Coronary artery (tissue), 2 donors: ENCODE measurements at places on chromosomes 3 and 15.

DNA sequence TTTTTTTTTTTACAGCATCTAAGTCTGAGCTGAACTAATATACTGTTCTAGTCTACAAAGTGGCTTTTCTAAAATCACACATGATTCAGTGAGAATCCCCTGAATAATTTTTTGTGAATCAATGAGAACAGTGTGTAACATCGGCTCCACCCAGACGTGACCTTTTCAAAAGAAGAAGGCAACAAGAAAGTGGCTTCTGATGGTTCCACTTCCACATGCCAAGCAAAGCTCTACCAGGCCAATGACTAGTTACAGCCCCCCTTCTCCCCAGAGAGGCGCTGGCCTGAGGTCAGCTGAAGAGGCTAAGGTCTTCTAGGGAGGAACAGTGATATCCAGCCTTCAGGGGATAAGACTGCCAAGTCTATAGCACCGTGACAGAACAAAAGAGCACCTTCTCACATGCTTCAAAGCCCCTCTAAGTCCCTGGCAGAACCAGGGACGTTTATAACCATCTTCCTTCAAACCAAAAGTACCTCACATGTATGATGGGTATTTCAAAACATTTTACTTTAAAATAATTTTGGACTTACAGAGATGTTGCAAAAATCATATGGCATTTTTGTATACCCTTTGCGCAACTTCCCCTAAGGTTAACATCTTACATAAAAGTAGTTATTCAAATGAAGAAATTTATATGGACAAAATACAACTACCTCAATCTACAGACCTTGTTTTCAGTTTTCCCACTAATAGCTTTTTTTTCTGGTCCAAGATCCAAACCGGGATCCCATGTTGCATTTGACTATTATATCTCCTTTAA is 177.9 kb downstream of the OSBPL10 start:
- DNase-seq, result no peak

DNA sequence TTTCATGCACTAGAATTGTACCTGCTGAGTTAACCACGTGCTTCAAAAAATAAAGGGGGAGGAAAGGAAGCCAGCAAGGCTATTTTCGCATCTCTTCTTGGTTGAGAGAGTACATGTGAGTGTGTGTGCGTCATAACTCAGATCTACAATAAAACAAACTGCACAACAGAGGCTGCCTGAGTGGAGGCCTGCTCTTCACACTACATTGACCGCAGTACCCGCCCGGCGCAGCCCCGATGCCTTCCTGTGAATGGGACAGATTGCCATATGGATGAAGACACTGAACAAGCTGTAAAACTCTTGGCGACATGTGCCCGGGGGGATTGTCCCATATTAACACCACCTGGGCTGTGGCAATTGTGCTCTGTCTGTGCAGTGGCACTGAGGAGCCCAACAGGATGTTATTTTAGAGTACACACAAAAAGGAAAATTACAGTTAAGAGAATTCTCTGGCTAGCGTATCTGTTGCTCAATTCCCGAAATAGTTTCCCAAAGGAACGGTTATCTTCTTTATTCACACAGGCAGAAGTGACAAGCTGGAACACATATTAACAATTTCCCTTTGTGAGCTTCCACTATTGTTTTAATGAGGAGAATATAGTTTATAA is 551.5 kb downstream of the FOXP1 start:
- DNase-seq, result no peak

GRCh38 chr15:31488437-31489204 is 162.0 kb downstream of the KLF13 start:
- peak; percentile 91 for DNase-seq

- peak; percentile 56 for DNase-seq
Measured at GRCh38 chr3:134013280-134013679, 16.4 kb downstream of the SLCO2A1 start.

- no peak for DNase-seq
Measured at GRCh38 chr15:91202510-91203102, 102.5 kb downstream of the SV2B start.

- no peak for DNase-seq
Measured at GRCh38 chr3:167742338-167742737, 6.8 kb downstream of the SERPINI1 start.

DNA sequence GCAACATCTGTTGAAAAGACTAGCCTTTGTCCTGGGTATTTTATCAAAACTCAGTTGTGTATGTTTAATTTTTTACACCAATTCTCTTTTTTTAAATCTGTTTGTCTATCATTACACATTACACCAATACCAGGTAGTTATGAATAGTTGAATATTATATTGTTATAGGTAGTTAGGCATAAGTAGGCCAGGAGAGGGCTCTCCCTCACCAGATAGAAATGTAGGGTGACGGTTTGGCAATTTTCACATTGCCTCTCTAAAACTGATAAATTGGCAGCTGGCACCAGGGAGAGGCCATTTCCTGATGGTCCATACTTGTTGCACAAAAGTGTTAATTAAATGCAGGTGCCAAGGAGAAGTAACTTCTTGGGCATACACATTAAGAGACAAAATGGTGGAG is 483.1 kb upstream of the EPHA6 start:
- no peak for DNase-seq

- DNase-seq, result no peak
Measured at GRCh38 chr15:87591582-87591981, 665.0 kb downstream of the NTRK3 start.

DNA sequence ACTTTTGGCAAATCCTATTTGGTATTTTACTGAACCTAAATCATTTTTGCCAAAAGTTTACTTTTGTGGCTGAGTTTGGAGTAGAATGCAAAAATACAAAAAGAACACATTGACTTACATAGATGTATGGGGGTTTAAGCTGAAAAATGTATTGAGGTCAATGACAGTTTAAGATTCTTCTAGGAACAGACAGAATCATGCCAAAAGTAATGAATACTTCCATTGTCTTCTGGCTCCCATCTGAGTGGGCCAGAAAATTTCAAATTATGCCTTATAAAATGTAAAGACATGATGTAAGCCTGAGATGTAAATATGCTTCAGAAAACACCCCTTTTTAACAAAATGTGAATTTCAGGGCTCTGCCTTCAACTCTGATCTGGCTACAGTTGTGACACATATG is 375.1 kb upstream of the DPH6 start:
- DNase-seq, result no peak

DNA sequence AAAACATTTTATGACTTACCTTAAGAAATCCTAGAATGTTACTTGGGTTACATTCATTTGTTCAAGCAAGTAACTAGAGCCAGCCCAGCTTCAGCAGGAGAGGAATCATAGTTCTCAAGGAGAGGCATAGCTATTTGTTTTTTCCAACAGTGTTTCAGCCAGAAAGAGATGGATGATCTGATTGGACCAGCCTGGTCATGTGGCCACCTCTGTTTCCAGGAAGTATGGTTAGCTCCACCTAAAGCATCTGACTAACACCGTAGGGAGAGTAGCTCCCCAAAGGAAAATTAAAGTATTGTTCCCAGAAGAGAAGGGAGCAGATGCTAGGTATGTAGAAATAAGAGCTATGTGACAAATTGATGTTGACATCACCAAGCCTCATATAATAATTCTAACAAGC is 417.1 kb downstream of the TAFA4 start:
- no peak for DNase-seq

- no peak for DNase-seq
Measured at GRCh38 chr15:55277116-55277564, 12.5 kb downstream of the RAB27A start.

- DNase-seq, result no peak
Measured at GRCh38 chr3:50486219-50486888, 17.1 kb downstream of the CACNA2D2 start.

GRCh38 chr3:37703626-37704025 is 158.1 kb upstream of the CTDSPL start:
- DNase-seq, result no peak

DNA sequence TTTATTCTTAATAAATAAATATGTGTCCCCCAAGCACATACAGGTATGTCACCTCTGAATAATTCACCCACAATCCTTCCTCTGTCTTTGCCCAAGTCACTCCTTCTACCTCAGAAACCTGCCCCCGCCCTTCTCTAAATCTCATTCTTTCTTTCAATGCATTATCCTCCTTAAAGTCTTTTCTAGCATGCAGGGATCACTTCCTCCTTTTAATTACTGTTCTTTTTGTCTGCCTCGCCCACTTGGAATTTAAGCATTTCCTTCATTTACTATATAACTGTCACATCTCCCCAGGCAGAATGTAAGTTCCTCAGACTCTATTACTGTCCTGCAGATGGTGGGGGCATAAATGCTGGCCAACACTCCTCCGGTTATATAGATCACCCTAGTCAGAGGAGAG is 7.8 kb downstream of the CCDC80 start:
- no peak for DNase-seq

GRCh38 chr15:31453558-31454318 is 127.1 kb downstream of the KLF13 start:
- DNase-seq, result peak; percentile 53

GRCh38 chr3:61600195-61600594 is 38.8 kb downstream of the PTPRG start:
- no peak for DNase-seq

DNA sequence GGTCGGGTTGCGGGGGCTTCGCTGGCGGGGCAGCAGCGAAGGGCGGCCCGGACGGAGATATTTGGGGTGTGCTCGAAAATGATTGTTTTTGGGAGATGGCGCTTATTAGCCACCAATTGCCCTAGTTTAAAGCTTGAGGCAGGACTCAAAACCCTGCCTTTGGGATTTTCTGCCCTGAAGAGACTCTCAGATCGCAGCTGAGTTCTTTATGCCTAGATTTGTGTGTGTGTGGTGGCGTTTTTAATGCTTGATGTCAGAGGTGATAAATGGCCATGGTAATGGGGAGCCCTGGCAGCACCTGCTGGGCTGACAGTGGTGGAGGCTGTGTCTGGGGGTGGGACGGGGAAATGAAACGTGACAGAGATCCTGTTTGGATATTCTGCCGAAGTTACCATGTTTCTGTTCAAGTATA is 604 bp downstream of the KCTD6 start:
- no peak for DNase-seq

GRCh38 chr15:94099574-94099960 is 131.8 kb upstream of the MCTP2 start:
- no peak for DNase-seq

- DNase-seq, result no peak
Measured at GRCh38 chr15:71011503-71012155, 103.6 kb upstream of the THSD4 start.

GRCh38 chr3:29514912-29515311 is 234.0 kb downstream of the RBMS3 start:
- no peak for DNase-seq

- DNase-seq, result no peak
Measured at GRCh38 chr15:42461261-42461660, 29.7 kb downstream of the ZNF106 start.

- DNase-seq, result no peak
Measured at GRCh38 chr15:50945725-50946124, 37.2 kb downstream of the AP4E1 start.

DNA sequence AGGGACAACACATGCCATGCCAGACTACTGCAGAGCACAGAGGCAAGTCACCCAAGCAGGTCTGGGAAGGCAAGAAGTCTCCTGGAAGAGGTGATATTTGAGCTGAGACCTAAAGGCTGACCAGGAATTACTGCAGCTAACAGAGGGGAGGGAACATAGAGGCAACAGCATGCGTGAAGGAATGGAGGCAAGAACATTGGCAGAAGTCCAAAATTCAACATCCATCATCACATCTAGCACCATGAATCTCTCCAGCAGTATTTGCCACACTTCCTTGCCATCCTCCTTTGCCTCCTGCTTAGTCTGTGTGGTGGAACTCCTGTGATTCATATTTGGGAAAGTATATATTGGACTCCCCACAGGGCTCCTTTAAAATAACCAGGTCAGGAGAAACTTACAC is 870 bp upstream of the TSEN2 start:
- no peak for DNase-seq

DNA sequence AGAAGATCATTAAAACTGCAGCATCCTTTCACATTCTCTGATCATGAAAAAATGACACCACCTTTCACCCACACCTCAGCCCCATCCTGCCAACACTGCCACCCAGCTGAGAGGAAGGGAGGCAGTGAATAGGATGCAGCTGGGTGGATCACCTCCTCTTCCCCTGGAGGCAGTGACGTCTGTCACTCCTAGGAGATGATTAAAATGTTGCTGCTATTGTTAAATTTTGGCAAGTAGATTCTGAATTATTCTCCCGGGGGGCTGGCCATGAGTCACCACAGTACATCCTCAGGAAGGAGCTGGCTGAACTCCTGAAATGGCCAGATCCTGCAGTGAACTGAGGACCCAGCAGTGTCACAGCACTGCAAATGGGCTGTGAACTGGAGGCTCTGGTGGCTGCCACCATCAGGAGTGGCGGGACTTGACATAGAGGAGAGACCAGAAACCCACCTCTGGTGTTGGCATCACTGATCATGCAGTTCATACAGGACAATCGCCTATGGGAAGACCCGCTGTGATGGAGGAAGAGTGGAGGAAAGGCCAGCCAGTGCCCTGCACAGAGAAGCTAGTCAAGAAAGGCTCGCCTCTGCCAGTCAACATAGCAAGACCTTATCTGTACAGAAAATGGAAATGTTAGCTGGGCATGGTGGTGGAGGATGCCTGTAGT is 199.1 kb downstream of the FAM43A start:
- no peak for DNase-seq

GRCh38 chr3:114557791-114558190 is 264.0 kb downstream of the TIGIT start:
- DNase-seq, result no peak

DNA sequence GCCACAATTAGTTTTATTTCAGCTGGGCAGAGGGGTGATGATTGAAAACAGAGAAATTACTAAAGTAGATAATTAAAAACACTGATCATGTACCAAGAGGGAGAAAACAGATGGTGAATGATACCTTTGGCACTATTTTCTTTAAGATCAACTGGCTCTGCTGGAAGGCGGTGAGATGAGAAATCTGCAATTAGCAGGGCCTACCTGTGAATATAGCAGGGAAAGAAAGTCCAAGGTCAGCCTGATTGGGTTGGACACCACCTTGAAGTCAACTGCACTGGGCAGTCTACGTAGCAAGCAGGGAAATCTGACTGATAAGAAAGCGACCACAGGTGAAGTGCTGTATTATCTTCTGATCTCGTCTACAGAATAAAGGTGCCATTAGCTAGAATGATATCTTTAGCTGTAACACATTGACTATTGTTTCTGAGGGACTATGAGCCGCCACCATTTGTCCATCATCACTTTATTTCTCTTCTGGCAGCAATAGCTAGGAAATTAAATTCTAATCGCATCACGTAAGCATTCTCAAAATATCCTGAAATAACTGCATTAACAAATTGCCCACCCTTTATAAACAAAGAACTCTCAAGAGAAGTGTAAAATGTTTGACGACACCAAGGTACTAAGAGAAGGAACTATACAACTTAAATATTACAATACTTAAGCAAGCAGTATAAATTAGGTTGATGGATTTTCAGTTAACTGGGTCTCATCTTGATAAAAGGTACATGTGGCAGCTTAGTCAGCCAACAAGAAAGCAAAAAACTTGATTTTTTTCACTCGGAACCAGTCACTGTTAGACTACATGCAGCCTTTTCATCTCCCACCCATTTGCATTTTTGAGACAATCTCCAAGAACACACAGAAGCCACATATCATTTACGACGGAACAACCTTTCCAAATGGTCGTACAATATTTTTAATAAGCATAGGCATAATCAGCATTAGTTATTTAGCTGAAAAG is 1.3 kb downstream of the NEDD4 start:
- DNase-seq, result no peak

- no peak for DNase-seq
Measured at GRCh38 chr3:5026046-5026362, 46.8 kb downstream of the BHLHE40 start.
